ENCODE measurements at places on chromosomes 7 and 10. TPM values are rescaled to one million over a fixed set of nuclear protein-coding genes. Genes with fewer than 3 reads are reported as not detected.

- DNase-seq, result peak; percentile 84
Observed at GRCh38 chr7:96962221-96962885, 43.0 kb upstream of the DLX6 start.

DNA sequence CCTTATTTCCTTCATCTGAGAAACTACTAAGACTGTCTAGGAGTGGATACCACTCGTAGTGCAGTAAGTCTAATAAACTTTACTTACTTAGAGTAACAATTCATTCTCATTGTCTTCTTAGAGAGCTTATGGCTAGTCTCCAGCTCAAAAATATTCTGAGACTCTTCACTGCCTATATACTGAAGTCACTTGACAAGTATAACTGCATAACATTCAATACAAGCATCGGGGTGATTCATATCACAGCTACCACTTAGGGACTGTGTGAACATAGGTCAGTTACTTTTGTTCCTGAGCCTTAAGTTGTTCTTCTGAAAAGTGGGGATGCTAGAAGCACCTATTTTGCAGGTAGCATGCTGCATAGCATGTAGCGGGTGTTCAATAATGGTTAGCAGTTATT is 111.0 kb downstream of the HTR7 start:
- no peak for DNase-seq

DNA sequence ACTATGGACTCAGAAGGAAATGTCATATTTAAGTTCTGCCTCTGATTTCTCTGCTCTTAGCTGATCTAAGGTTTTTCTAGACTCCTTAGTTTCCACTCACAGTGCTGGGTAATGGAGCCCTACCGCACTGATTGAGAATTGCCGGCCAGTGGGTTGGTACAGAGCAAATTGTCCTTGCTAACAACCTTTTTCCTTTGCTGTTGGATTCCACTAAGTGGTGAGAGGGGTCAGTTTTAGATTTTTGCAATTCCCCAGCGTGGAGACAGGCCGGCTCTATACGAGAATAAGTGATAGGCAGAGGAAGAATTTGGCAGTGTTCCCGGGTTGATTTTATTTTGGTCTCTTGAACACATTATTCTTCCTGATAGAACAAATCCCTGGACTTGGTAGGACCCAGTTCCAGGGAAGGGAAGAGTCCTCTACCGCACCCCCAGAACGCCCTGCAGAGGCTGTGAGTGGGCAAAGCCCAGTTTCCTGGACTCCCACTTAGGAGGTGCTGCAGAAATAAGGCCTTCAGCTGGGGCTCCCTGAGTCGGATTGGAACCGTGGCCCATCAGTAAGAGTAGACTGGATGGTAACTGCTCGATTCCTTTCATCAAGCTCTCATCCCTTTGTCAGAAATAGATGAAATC is 3.0 kb upstream of the NRP1 start:
- DNase-seq, result no peak

DNA sequence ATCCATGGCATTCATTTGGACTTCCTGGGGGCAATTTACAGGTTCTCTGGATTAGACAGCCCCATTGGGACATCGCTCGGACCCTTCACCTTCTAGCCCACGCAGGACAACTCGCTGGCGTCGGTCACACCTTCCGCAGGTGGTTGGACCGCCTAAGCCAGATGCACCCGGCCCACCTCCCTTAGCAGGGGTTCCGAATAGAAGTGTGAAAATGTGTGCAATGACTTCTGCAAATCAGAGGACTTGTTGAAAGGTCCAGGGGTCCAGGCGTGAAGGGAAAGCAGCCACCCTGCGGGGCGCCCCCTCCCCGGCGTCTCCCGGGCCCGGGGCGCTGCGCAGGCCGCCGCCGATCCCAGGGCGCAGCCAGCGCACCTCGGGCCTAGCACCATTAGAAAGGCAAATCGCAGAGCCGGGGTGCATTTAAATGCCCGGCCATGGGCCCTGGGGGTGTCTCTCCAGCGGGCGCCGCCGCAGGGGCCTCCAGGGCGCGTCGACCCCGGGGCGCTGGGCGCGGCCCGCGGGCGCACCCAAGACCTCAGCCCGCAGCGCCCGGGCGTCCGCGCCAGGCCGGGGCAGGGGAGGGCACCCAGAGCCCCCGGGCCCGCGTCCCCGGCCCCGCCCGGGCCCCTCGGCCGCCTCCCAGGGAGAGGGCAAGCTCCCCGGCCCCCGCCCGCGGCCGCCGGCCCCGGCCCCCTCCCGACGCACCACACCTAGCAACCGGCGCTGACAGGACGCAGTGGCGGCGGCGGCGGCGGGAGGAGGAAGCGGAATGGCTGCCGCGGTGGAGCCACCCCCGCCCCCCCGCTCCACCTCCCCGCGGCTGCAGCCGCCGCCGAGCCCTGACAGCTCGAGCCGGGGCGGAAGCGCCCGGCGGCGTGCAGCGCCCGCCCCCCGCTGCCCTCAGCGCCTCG is 1.2 kb downstream of the JAZF1 start:
- peak; percentile 32 for DNase-seq

- no peak for DNase-seq
Observed at GRCh38 chr7:105028004-105028403, 14.0 kb downstream of the KMT2E start.

DNA sequence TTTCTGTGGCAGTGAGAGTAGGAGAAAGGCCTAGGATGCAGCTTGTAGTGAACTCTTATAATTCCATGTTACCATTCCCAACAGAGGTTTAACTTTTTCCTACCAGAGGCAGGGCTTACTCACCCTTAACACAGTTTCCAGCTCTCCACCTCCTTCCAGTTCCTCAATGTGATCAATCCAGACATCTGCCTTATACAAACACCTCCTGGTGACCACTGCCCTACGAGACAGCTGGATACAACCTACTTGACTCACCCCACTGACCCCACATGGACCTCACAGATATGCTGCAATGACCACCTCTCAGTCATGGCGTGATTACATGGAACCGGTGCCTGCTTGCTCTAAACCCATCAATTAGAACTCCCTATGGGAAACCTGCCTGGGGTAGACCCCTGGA is 326.5 kb downstream of the TNS3 start:
- no peak for DNase-seq

GRCh38 chr10:32477499-32477898 is 31.6 kb downstream of the CCDC7 start:
- no peak for DNase-seq

Gene PNLIP
- not detected for total RNA-seq

Gene NOC3L
- 49.1 TPM for total RNA-seq

Gene KIF11
- total RNA-seq, result 37.7 TPM

Gene GPR22
- not detected for total RNA-seq

Gene OR2A14
- not detected for total RNA-seq

Gene CALML3
- not detected for total RNA-seq
